ENCODE measurements at places on chromosomes 2 and 18.

DNA sequence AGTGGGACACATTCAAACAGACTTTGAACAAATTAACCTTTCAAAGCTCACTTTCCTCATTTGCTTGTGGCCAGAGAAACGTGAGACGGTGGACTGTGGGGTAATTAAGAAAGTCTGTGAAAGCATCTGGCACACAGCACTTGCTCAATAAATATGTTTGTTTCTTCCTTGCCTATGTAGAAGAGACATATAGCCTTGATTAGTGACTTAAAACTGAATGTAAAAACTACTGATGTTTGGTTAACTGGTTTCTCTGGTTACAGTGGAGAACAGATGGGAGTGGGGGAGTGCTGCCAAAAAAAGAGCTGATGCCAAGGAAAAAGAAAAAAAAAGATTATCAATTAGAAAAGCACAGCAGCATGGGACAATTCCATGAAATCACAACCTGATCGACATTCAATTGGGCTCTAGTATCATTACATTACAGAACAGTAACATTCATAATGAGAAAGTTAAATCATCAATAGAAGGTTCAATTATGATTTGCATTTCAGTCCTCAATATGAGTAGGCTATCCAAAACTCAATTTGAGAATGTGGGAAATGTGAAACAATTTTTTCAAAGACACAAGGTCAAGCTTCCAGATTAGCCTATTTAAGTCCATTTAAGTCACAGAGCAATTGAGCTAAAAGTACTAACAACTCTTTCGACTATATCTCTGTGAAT lies 14.7 kb downstream of the CUL3 start:
- H3K4me1 ChIP-seq: peaks cover 42% of the 10 kb centered on the region
- no peak overlapping the region for H3K4me3 ChIP-seq
- H3K27ac ChIP-seq: no peak overlapping the region
- no peak for DNase-seq

DNA sequence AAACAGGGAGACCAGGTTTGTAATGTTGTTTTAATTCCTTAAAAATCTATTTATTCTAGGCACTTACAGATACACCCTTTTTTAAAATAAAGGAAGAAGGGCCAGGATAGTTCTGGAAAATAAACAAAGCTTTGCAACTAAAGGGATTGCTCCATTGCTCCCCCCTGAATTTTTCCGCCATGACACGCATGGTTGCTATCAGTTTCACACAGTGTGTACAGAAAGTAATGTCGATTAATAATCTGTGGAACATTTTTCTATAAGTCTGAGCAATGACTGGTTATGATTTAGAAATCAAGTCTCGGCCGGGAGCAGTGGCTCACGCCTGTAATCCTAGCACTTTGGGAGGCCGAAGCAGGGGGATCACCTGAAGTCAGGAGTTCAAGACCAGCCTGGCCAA lies 90.8 kb downstream of the GAREM1 start:
- H3K4me3 ChIP-seq: no peak overlapping the region
- H3K36me3 ChIP-seq: no peaks in the 10 kb centered on the region
- no peak overlapping the region for H3K27ac ChIP-seq
- DNase-seq: no peak

- no peak overlapping the region for H3K27ac ChIP-seq
- no peak overlapping the region for H3K4me3 ChIP-seq
- peaks cover 6% of the 10 kb centered on the region for H3K27me3 ChIP-seq
- H3K36me3 ChIP-seq: no peaks in the 10 kb centered on the region
- DNase-seq: no peak
- no peaks in the 10 kb centered on the region for H3K4me1 ChIP-seq
These were observed 40.2 kb downstream of the SLC14A1 start for GRCh38 chr18:45764000-45764686.

DNA sequence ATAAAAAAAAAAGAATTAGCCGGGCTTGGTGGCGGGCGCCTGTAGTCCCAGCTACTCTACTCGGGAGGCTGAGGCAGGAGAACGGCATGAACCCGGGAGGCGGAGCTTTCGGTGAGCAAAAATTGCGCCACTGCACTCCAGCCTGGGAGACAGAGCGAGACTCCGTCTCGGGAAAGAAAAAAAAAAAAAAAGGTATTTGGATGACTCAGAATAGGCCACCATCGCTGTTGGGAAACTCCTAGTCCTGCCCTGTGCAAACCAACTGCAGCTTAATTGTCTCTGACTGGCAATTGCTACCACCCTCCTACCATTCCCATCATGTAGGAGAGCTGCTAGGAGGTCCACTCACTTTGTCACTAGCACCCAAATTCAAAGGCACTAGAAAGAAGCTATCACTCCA lies 43.5 kb downstream of the ATP8B1 start:
- DNase-seq: no peak
- H3K4me3 ChIP-seq: no peak overlapping the region
- no peaks in the 10 kb centered on the region for H3K36me3 ChIP-seq
- H3K27ac ChIP-seq: no peak overlapping the region
- peaks cover 3% of the 10 kb centered on the region for H3K27me3 ChIP-seq

DNA sequence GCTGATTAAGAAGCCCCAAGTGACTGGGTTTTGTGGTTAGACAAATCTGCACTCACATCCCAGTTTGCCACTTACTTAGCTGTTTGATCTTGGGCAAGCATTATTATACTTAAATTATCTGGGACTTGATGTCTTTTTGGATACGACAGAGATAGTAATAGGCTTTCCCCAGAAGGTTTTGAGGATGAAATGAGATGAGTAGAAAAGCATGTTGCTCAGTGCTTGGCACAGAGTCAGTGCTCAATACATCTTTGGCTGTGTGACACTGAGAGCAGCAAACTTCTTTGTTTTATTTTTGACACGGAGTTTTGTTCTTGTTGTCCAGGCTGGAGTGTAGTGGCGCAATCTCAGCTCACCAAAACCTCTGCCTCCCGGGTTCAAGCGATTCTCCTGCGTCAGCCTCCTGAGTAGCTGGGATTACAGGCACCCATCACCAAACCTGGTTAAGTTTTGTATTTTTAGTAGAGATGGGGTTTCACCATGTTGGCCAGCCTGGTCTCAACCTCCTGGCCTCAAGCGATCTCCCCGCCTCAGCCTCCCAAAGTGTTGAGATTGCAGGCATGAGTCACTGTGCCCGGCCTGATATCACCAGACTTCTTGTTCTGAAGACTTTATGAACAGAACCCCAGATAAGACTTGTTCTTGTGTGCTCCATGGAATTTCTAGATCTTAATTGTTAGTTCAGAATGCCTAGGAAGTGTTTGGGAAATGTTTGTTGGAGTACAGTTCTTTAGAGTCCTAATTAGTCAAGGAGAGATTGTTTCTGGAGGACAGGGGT lies 521.2 kb downstream of the SLC4A3 start:
- no peaks in the 10 kb centered on the region for H3K36me3 ChIP-seq
- no peaks in the 10 kb centered on the region for H3K27me3 ChIP-seq
- no peak overlapping the region for H3K27ac ChIP-seq
- DNase-seq: no peak

- H3K36me3 ChIP-seq: no peaks in the 10 kb centered on the region
- H3K4me3 ChIP-seq: no peak overlapping the region
- DNase-seq: no peak
- no peak overlapping the region for H3K27ac ChIP-seq
These were observed 500.2 kb downstream of the EIPR1 start for GRCh38 chr2:2877427-2877826.

GRCh38 chr2:62217970-62218369 lies 22.1 kb downstream of the B3GNT2 start:
- H3K27ac ChIP-seq: no peak overlapping the region
- H3K4me1 ChIP-seq: peaks cover 45% of the 10 kb centered on the region
- no peaks in the 10 kb centered on the region for H3K27me3 ChIP-seq
- no peak overlapping the region for H3K4me3 ChIP-seq
- DNase-seq: no peak
- H3K36me3 ChIP-seq: peaks cover 55% of the 10 kb centered on the region

DNA sequence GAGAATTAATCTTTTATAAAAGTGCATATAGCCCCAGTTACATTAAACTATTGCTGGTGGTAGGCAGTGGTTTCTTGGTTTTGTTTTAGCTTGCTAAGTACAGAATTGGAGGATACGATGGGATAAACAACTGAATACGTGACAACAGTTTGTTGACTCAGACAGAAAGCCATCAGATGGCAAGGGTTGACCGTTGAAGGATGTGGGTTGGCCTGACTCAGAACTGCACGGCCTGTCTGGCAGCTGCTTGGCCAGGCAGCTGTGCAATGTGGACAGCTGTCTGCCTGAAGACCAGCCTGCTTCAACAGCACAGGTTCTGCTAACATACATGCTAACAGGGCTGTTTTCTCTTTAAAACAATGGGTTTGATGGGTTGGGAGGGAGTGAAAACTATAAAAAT lies 46.6 kb downstream of the PRKRA start:
- DNase-seq: peak; percentile 81
- H3K36me3 ChIP-seq: peaks cover 4% of the 10 kb centered on the region
- no peaks in the 10 kb centered on the region for H3K27me3 ChIP-seq
- H3K4me3 ChIP-seq: peak overlapping the region; percentile 48
- H3K4me1 ChIP-seq: peaks cover 43% of the 10 kb centered on the region

DNA sequence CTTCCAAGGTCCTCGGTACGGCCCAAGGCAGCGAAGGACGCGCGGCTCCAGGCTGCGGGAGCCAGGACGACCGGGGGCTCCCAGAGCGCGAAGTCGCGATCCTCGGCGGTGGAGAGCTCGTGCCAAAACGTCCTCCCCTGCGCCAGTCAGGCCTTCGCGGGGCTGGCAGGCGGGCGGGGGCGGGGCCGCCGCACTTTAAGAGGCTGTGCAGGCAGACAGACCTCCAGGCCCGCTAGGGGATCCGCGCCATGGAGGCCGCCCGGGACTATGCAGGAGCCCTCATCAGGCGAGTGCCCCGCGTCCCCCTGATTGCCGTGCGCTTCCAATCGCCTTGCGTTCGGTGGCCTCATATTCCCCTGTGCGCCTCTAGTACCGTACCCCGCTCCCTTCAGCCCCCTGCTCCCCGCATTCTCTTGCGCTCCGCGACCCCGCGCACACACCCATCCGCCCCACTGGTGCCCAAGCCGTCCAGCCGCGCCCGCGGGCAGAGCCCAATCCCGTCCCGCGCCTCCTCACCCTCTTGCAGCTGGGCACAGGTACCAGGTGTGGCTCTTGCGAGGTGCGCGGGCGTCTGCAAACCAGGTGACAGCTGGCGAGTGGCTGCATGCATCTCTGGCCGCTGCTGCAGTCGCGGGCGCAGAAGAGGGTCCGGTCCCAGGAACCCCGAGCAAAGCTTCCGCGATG lies at the start of gene CIDEA:
Gene CIDEA, plus strand, starts transcription at position 226 of the 684 bp plus-strand sequence. Its CDS starts 23 bp downstream, at position 249.
- DNase-seq: no peak
- H3K36me3 ChIP-seq: no peaks in the 10 kb centered on the region
- no peak within 1 kb of the TSS for H3K4me3 ChIP-seq
- no peaks in the 10 kb centered on the region for H3K4me1 ChIP-seq
- H3K27me3 ChIP-seq: peaks cover 64% of the 10 kb centered on the region
- H3K27ac ChIP-seq: no peak within 1 kb of the TSS
